ENCODE measurements at places on chromosomes 7 and 10.

GRCh38 chr10:31031205-31031557, 484 bp downstream of the ZNF438 start:
- no peak for DNase-seq

DNA sequence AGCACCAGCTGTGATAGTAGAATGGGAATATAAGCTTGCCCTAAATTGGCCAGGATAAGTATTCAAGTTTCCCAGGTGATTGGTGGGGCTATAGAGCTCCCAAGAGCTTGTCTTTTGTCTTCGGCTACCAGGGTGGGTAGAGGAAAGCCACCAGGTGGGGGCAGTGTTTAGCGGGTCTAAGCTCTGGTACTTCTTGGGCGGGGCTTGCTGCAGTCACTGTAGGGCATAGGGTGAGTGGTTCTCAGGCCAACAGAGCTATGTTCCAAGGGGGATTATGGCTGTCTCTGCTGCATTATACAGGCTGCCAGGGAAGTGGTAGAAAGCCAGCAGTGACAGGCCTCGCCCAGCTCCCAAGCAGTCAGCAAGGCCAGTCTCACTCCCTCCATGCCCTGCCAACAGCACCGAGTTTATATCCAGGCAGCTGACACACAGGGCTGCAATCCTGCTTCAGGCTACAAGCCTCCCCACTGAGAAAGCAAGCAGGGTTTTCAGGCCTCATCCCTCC, 110.7 kb downstream of the ZNF467 start:
- DNase-seq: peak; percentile 50

DNA sequence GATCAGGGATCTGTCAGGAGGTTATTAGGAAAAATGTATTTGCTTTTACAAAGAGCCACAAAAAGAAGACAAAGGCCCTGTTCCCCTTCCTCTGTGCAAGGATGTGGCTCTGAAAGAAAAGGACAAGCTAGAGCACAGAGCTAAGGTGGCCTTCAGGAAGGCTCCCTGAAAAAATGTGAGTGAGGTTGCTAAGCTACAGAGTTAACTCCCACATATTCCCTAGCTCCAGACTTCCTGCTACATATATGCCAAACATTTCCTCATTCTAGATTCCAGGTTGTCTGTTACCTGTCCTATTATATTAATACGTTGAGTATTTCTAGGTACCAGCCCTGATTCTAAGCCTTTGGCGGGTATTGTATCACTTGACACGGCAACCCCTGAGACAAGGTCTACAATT, 369.0 kb downstream of the PARD3 start:
- no peak for DNase-seq

DNA sequence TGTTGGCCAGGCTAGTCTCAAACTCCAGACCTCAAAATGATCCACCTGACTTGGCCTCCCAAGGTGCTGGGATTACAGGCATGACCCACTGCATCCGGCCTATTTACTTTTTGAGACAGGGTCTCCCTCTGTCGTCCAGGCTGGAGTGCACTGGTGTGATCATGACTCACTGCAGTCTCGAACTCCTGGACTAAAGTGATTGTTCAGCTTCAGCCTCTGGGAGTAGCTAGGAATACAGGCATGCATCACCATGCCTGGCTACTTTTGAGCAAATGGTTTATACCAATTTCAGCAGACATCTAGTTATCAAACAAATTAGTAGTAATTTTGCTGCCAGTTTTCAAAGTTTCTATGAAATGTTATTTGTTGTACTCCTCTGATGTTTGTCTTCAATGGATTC, 2.2 kb upstream of the WAC start:
- no peak for DNase-seq

- no peak for DNase-seq
Measured at GRCh38 chr7:82567356-82567755, 123.8 kb upstream of the CACNA2D1 start.

GRCh38 chr10:102408131-102408727, 10.4 kb downstream of the PSD start:
- DNase-seq: no peak

DNA sequence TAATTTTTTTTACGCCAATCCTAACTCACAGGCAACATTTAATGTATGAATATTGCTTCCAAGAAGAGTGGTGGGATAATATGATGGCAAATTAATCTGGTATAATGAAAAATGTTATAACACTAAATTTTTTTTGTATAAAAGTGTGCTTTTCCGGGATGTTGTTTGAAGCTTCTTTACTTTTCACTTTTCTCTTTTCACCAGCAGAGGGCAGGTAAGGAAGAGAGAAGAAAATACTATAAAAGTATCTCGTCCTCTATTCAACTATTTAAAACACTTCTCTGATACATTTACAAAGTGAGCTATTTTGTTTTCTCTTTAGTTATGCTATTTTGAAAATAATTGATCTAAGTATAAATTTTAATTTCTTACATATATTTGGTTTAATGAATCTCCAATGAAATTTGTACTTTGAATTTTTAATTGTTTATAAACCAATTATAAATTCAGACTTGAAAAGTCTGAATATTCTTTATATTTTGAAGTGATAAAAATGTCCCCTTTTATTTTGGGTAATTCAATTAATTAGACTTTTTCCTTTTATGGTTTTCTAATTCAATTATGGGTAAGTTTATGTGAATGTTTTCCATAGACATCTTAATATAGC, 20.7 kb upstream of the CFTR start:
- peak; percentile 16 for DNase-seq

DNA sequence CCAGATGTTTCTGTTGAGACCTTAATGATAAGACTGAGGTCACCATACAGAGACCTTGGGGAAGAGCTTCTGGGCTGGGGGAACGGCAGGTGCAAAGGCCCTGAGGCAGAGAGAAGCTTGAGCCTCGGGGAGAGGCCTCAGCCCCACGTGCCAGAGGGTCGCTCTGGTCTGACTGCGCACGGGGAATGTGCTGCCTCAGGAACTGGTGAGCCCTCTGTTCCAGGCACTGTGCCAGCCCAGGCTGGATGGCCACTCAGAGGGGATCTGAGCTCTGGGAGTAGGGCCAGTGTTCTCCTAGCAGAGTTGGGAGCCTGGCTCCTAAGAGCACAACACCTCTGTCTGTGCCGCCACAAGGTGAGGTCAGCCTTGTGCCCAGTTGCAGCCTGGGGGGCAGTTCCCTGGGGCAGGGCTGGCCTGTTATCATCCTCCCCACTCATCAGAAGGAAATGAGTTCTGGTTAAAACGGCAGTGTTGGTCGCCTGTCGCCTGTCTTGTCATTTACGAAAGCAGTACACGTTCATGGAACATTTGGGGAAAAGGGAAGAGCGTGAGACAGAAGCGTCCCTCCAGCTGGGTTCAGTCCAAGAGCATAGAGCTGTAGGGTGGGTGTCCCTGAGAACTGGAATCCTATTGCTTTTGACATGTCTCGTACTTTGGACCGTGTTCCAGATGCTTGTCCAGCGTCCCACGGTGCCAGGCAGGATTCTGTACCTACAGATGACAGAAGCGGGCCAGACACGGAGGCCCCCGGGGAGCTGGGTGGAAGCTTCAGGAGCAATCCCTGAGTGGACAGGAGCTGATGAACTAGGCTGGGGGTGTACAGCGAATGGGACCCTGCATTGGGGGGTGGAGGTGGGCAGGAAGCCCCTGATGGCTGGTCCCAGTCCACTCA, 4.3 kb downstream of the TTYH3 start:
- DNase-seq: no peak

DNA sequence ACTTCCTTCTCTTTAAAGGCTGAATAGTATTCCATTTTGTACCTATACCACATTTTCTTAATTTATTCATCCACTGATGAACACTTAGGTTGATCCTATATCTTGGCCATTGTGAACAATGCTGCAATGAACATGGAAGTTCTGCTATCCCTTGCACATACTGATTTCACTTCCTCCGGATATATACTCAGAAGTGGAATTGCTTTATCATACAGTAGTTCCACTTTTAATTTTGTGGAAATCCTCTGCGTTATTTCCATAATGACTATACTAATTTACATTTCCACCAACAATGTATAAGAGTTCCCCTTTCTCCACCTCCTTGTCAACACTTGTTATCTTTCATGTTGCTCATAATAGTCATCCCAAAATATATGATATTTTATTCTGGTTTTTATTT, 312.6 kb downstream of the PLXDC2 start:
- DNase-seq: no peak

DNA sequence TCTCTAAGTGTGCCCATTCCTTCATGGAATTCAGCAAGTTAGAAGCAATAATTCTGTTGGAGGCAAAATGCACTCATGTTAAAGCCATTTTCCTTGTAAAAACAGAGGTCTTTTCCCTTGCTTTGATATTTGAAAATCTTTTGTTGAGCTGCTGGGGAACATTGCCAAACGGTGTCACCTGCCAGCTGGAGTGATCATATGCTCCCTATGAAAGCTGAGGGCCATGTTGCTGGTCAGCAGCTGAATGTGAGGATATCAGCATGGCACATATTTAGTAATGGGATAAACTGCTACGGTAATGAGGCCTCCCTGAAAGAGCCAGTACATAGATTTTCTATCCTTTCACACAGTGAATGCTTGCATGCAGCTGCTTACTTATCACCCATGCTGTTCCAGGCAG, 224.3 kb downstream of the THSD7A start:
- no peak for DNase-seq

DNA sequence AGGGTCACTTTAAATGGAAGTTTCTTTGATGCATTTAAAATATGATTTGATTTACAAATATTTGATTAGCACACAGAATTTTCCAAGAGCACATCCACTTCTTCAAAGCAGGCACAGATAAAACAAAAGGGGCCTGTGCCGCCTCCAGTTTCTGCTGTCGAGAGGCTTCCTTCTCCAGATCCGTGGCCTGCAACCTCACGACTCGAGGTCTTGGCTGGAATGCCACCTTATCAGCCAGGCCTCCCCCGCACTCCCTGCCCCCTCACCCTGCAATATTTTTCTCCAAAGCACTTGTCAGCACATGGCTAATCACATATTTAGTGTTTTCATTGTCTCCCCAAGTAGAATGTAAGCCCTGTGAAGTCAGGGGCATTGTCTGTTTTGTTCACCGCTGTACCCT, 12.5 kb downstream of the PYROXD2 start:
- DNase-seq: no peak

GRCh38 chr10:13615650-13616300, 29.0 kb downstream of the PRPF18 start:
- no peak for DNase-seq

DNA sequence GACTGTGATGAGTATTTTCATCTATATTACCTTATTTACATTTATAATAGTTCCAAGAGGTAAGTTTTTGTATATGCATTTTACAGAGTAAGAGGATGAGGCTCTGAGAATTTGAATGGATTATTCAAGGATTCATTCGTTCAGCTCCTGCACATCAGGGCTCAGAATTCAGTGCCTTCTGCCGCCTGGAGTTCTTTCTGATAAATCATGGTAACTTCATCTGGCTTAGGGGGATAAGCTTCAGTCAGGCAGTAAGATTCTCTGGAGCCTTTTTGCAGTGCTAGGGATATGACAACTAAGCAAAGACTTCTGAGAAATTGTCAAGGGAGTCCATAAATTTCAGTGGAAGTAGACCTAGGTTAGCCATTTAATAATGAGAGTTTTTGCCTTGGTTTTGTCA, 668.6 kb downstream of the NRG3 start:
- DNase-seq: no peak

GRCh38 chr10:124632064-124632531, 112.1 kb downstream of the FAM53B start:
- no peak for DNase-seq

DNA sequence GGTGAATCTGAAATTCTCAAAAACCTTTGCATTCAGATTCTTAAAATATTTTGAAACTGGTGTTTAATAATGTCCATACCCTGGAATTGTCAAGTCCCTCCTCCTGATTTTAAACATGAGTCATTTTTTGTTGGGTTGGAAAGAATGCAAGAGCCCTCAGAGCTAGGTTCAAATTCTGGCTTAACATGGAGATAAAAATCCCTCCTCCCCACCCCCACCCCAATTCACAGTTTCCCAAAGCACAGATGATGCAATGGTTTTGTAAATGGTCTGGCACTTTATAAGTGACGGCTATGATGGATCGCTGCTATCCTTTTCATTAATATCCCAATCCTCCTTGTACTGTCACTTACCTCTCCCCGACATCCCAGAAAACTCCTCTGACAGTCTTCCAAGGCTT, 332.8 kb downstream of the PLXNA4 start:
- DNase-seq: no peak

GRCh38 chr7:25242678-25243077, 14.4 kb upstream of the NPVF start:
- DNase-seq: no peak

DNA sequence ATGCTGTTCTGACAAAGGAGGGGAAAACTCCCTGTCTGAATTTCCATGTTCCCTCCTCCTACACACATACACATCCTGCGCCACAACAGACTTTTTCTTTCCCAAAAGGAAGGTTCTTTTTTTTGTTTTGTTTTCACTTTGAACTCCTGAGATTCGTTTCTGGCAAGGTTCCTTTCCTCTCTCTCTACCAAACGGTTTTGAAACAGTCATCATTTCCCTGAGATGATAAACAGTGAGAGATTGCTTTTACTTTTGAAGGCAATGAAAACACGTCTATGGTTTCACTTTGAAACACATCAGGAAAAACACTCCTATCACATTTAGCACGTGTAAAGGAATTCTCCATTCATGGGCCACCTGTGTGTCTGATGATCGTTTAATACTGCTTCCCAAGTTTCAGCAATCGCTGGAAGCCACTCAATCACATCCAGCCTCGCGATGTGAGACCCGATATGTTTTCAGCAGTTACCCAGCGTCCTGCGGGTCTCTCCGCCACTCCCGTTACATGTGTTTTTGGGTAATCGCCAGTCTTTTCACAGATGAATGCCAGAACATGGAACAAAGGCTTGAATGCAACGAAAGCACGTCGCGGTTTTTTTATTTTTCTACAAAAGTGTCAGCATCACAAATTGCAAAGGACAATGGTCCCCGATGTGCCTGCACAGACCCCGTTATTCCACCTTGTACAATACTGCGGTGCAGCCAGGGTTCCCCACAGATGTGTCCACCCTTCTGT, 62.8 kb upstream of the CUX1 start:
- DNase-seq: peak; percentile 35

DNA sequence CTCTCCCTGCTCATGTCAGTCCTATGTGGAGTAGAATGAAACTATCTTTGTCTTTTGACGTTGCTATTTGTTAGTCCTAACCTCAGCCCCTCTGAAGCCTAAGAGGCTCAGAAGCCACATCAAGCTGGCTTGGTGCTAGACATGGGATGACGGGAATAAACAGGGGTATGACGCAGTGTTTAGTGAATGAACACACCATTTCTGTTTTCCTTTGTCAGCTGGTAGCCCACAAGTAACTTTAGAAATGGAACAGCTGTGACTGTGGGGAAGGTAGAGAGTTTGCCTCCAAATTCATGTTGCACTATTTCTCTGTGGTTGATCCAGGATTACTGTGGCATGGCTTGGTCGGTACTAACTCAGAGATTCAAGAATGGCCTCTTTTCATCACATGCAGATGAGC, 31.3 kb downstream of the COX15 start:
- DNase-seq: no peak

GRCh38 chr7:94374721-94375566, 19.8 kb upstream of the COL1A2 start:
- DNase-seq: no peak

GRCh38 chr10:22593636-22594198, 120.7 kb downstream of the PIP4K2A start:
- DNase-seq: no peak

GRCh38 chr10:11724938-11725776, 17.0 kb upstream of the ECHDC3 start:
- DNase-seq: peak; percentile 41

Measured in Caki2 (cell line).